ENCODE measurements at places on chromosomes 7 and 10.

GRCh38 chr10:70896551-70896950, 8.2 kb upstream of the PCBD1 start:
- no peak for DNase-seq

GRCh38 chr7:99638731-99639130, 22.0 kb downstream of the ZSCAN25 start:
- no peak for DNase-seq

- no peak for DNase-seq
Observed at GRCh38 chr7:298743-299142, 8.8 kb downstream of the FOXL3 start.

- no peak for DNase-seq
Observed at GRCh38 chr7:43463401-43463980, 119.4 kb upstream of the STK17A start.
